Heart right ventricle (tissue), 16 donors: ENCODE measurements at places on chromosomes 3 and 15. TPM values are rescaled to one million over a fixed set of nuclear protein-coding genes. Genes with fewer than 3 reads are reported as not detected.

Gene RYR3
- 0.14 TPM for total RNA-seq

- DNase-seq = peak; percentile 38
Measured at GRCh38 chr15:80694611-80695098, 455 bp upstream of the ABHD17C start.

DNA sequence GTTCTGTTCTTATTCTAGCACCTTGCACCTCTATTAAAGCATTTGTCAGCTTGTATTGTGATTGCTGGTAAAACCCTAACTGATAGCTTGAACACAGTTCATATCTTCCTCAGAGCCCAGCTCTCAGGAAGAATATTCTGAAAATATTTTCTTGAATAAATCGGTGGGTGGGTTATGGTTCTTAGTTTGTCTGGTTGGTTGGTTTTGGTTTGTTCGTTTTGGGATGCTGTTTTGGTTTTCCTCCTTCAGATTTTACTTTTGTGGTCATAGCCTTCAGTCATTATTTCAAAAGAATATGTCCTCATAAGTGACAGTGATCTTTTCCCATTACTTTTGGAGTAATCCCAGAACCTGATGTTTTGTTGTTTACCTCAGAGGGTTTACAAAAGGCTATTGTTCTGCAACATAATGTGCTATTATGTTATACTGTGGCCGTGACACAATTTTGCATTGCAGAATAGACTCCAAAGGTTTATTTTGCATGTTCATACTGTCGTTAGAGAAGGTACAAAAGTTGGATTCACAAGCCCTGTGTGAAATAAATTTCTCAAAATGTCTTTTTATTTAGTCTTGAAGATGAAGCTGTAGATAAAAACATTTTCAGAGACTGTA is 2.7 kb upstream of the TMEM87A start:
- no peak for DNase-seq

DNA sequence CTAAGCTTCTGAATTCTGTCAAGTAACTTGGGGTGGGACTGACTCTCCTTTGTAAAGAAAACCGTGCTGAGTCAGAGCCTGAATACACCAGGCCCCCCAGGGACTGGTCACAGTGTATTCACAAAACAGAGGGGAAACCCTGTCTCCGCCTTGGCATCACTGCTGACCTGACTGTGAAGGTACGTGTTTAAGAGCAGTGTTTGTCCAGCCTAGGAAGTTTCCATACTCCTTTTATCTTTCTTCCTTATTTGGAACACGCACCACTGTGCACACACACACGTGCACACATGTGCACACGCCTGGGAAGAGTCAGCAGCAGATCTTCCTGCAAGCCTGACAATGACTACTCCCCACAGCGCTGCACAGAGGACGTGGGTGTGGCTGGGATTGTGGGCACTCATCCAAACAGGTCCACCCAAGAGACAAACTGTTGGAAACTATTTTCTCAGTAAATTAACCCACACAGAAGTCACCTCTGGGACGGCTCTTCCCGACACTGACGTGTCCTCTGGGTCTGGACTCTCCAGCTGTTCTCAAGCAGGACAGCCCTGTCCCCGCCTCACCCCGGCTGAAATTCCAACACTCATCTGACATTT is 87.7 kb downstream of the ATP10A start:
- DNase-seq = peak; percentile 64

- peak; percentile 80 for DNase-seq
Measured at GRCh38 chr3:187714404-187714979, 12.1 kb upstream of the RTP2 start.

Gene LRIG1
- 107 TPM for total RNA-seq

Gene RBP2
- total RNA-seq = not detected

Gene COL8A1
- 7.5 TPM for total RNA-seq

DNA sequence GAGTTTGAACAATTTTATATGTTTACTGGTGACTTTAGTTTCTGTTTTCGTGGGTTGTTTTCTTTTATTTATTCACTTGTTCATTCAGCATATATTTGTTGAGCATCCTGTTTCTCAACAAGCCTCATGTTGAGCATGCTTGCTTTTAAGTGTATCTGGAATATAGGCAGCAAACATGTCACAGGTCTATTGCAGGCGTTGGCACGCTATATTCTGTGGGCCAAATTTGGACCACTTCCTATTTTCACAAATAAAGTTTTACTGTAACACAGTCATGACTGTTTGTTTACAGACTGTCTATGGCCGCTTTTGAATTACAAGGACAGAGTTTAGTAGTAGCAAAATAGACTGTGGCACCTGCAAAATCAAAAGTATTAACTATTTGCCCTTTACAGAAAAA is 89.6 kb downstream of the THRB start:
- DNase-seq = no peak

GRCh38 chr3:172118019-172118418 is 78.6 kb downstream of the FNDC3B start:
- DNase-seq = no peak

Gene NIT2
- 43.3 TPM for total RNA-seq

DNA sequence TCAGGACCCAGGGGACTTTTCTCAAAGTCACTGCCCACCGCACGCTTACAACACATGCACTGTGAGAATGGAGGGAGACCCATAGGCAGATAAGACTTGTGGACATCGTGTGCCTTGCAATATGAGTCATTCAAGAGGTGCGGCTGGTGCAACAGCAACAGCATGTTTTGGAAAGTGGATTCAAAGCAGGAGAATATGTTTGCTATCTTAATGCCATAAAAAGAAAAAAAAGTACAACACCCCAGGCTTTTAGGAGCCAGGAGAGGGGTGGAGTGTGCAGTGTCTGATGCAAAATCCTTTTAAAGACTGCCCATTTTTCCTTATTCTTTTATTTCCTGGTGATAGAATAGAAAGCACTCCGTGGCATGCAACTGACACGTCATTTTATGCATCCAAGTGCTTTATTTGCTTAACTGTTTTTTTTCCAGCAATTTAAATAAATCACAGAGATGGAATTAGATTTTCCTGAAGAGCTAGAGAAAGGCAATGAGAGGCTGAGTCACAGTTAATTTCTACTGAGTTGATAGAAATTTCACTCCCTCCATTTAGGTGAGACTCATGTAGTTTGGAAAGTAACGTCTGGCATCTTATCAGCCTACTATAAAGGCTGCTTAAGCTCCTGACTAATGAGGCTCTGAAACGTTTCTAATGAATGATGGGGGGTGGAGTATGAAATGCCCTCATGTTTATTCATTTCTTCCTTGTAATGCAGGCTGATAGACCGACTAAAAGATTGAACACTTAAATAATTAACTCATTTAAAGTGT is 96.4 kb downstream of the NSUN3 start:
- DNase-seq = no peak

DNA sequence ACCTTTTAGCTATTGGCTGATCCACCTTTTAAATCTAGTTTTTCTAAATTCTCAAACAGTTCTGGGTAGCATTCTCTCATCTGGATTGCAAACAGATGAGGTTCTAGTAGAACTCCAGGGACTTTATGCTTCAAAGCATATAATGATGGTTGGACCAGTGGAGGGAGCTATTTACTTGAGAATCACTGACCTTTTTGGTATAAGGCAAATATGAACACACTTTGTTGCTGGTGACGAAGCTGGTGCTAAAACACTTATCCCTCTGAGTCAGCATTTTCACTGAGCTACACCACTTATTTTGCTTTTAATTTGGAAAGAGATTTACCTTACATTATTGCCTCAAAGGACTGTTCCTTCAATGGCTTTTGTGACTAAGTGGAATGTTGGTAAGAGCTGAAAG is 58.6 kb upstream of the SLITRK3 start:
- DNase-seq = no peak

GRCh38 chr15:40823572-40824343 is 4.8 kb downstream of the PPP1R14D start:
- DNase-seq = no peak

Gene PLSCR4
- 8.6 TPM for total RNA-seq

DNA sequence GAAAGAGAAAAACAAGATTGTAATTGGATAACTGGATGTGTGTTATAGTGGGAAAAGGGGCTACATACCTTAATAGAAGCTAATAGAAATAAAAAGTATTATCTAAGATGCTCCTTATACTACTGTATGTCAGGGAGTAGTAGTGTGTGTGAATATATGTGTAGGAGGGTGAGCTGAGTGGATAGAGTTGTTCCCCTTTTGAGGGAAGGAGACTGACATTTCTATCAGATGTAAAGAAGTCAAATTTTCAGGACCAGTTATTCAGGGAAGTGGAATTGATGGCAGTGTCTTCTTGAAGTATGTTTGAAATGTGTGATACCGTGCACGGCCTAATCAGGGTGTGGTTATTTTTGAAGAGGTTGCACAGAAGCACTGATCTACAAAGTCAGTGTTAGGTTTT is 49.1 kb downstream of the PCOLCE2 start:
- no peak for DNase-seq

DNA sequence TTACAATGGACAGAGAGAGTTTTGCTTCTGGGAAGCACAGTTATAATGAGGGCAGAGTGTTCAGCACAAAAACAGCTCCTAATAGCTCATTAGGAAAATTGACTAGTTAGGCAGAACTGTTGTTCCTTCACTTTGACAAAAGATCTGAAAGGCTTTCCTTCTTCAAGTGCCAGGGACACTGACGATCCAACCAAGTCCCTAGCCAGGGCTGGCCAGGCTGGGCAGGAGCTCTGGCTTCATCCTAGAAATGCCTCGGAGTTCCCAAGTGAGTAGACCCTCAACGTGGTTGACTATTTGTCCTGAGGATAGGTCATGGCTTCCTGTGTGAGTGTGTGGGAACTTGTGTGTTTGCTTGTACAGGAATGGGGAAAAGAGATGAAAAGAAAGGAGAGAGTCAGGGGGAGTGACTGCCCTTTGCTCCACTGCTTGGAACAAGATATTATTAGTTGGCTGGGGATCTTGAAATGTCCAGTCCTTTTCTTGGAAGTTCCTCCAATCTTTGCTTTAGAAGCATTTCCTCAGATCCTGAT is 617.9 kb downstream of the NTRK3 start:
- no peak for DNase-seq

- peak; percentile 61 for DNase-seq
Measured at GRCh38 chr3:78728406-78729145, 1039.2 kb downstream of the ROBO1 start.

GRCh38 chr3:139586420-139587017 is 47.0 kb upstream of the RBP1 start:
- no peak for DNase-seq

DNA sequence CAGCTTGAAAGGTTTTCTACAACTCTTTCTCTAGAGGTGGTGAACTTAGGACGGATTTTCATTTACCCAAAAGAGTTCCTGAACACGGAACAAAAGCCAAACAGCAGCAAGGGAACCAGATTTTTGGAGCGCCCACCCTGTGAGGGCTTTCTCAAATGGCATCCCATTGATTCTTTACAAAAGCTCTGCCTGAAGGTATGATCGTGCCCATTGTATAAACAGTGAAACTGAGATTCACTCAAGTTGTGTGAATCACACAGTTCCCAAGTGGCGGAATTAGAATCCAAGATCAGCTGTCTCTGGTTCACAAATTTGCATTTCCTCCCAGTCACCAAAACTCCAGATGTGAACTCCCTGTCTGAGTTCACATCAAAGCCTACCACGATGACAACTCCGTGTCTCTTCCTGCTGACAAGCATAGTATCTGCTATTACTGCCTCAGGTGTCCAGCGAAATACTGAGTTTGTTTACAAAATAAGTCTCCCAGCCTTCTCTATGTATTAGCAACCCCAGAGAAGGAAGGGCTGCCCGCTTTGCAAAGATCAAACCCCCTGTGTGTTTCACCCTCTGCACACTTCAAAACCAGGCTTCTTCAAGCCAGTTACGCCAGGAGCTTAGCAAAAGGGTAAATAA is 235.9 kb upstream of the ST8SIA2 start:
- no peak for DNase-seq

Gene FRMD4B
- 9.5 TPM for total RNA-seq

Gene SUSD5
- 0.87 TPM for total RNA-seq

DNA sequence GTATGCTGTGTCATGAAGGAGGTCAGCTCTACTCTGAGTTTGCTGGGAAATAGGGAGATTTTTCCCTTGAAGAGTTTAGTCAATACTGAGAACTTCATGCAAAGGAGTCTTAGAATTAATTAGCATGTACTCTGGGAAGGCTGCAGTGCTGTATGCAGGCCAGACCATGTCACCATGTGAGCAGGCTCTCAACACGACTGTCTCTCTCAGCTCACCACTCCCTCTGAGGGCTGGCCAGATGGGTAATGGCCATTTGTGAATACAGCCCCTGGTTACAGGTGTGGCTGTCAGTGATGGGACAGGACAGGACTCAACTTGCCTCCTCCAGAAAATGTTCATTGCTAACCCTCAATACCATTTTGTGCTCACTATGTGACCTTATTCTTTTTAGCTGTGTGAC is 5.1 kb upstream of the CERS3 start:
- DNase-seq = no peak

Gene TRH
- 0.28 TPM for total RNA-seq

- no peak for DNase-seq
Measured at GRCh38 chr3:128068156-128068620, 16.0 kb downstream of the SEC61A1 start.

Gene OR5K3
- total RNA-seq = not detected
